Renal cortex interstitium (tissue), 15 donors: ENCODE measurements at places on chromosomes 1 and 21. TPM values are rescaled to one million over a fixed set of nuclear protein-coding genes. Genes with fewer than 3 reads are reported as not detected.
A peak's percentile ranks its signal among the peaks of the same experiment; 100 is the strongest.

DNA sequence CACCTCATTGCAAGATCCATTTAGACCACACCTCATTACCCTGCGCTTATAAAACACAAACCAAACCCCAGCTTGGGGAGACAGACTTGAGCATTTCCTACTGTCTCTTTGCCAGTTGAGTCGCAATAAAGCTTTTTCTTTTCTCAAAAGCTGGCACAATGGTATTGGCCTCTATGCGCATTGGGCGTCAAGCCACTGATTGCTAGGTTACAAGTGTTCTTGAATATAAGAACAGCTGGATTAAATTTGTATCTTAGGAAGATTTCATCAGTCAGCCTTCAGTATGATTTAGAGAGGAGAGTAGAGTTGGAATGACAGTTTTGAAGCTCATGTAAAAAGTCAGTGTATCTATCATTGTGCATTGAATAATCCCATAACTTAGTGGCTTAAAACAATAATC, 84.9 kb upstream of the RAB4A start:
- no peak for DNase-seq

GRCh38 chr1:167330601-167331293, 110.1 kb downstream of the POU2F1 start:
- DNase-seq, result no peak

GRCh38 chr1:234208351-234208750, 164.9 kb upstream of the COA6 start:
- no peak for DNase-seq

DNA sequence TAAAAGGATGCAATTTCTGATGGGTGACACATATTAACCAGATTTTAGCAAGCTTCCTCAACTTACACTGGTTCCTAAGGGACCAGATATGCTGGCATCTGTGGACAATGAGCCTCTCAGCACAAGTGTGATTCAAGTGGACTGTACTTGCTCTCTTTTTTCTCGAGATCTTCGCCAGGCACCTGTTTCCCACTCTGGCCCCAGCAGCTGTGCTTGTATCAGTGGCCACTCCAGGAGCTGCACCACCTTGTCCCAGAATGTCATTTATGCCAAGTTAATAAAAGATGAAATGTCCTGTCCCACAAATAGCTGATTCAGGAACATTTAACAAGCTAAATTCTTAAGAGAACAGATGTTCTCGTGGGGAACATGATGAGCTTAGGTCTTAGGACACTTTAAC, 14.6 kb downstream of the C1orf198 start:
- no peak for DNase-seq

- DNase-seq, result no peak
Measured at GRCh38 chr1:37945743-37946702, 830 bp downstream of the INPP5B start.

- no peak for DNase-seq
Measured at GRCh38 chr1:26368006-26368405, 4.5 kb downstream of the ZNF683 start.

- DNase-seq, result no peak
Measured at GRCh38 chr1:240029418-240029817, 62.3 kb upstream of the FMN2 start.

DNA sequence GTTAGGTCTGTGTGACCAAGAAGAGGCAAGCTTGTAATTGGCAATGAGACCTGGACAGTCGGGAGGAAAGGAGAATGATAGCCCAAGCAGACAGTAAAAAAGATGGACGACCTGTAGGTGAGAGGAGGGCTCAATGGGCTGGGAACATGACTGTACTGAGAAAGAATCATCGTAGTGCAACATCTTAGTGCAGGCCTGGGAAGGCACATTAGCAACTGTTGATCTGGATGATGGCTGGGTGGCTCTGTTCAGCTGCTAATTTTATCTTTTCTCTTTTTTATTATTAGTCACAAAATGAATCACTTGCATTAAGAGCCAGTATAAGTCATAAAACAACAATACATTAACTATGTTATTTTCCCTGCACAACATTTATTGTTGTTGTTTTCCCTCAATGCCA, 32.9 kb downstream of the IFI44 start:
- no peak for DNase-seq

- no peak for DNase-seq
Measured at GRCh38 chr1:25924454-25924853, 18.2 kb upstream of the STMN1 start.

GRCh38 chr21:29433366-29434059, 134.8 kb downstream of the BACH1 start:
- no peak for DNase-seq

DNA sequence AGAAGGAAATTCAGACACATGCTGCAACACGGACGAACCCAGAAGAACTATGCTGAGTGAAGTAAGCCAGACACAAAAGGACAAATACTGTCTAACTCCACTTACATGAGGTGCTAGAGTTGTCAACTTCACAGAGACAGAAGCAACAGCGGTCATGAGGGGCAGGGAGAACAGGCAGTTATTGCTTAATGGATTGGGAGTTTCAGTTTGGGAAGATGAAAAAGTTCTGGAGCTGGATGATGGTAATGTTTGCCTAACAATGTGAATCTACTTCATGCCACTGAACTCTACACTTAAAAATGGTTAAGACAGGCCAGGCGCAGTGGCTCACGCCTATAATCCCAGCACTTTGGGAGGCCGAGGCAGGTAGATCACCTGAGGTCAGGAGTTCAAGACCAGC, 12.1 kb downstream of the PARP1 start:
- no peak for DNase-seq

DNA sequence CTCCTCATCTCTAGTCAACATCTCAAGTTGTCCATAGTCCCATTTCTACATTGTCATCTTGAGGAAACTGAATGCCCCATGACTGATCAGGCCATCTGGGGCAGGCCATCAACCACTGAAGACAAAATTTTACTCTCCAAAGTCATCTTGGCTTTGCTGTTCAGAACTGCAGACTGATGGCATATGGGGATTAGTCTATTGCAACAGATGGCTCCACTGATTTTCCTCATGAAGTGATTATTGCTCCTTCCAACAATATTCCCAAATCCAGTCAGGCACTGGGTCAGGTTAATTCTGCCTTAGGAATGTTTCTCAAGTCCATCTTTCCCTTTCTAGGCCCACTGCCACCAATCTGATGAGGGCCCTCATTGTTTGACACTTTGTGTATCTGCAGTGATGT, 101.7 kb downstream of the ESRRG start:
- DNase-seq, result no peak

GRCh38 chr1:232522189-232522588, 107.7 kb downstream of the SIPA1L2 start:
- DNase-seq, result no peak

GRCh38 chr21:15729674-15730483, at the start of gene USP25:
Gene USP25 (plus strand): TSS chr21:15729982. CDS start chr21:15730394, 412 bp downstream.
- DNase-seq, result no peak

DNA sequence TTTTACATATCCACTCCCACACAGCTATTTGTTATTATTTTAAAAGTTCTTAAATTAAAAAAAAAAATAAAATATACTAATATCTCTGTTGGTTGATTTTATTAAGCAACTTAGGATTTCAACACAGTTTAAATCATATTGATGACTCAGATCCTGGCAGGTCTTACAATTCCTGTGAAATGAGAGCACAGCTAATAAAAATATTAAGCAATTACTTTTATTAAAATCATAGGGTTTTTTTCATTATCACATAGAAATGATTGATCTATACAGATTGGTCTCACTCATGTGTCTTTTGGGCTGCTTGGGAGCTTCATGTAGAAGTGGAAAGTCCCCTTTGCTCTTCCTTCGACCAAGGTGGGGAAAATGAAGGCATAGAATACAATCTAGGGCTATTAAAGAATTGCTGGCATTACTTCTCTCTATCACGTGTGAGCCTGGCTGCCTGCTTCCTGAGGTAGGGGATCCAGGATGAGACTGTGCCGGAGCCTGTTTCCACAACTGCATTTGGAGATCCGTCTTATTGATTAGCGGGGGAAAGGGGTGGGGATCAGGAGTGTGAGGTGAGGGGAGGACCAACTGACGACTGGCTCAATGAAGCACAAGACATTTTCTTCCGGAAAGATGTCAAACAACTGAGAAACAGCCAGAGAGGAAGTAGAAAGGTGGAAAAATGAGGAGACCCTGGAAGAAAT, 858.0 kb downstream of the USP25 start:
- no peak for DNase-seq

DNA sequence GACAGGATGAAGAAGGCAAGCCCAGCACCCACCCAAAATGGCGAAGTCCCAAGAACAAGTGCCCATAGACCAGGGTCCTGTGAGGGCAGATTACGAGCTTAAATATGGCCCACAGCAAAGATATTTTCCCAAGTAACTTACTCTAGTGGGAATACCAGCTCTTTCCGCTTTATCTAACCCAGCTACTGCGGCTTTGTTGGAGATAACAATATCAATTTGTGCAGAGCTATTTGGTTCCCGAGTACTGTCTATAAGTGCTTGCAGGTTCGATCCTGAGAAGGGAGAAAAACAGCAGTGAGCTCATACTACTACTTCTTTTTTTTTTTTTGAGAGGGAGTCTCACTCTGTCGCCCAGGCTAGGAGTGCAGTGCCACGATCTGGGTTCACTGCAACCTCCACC, 14.3 kb upstream of the DNAJC28 start:
- DNase-seq, result no peak

- DNase-seq, result no peak
Measured at GRCh38 chr1:2555634-2556276, 416 bp upstream of the TNFRSF14 start.

GRCh38 chr1:206933333-206933945, 11.7 kb upstream of the FCMR start:
- DNase-seq, result no peak

GRCh38 chr1:201241736-201242135, 41.6 kb upstream of the PKP1 start:
- DNase-seq, result no peak

DNA sequence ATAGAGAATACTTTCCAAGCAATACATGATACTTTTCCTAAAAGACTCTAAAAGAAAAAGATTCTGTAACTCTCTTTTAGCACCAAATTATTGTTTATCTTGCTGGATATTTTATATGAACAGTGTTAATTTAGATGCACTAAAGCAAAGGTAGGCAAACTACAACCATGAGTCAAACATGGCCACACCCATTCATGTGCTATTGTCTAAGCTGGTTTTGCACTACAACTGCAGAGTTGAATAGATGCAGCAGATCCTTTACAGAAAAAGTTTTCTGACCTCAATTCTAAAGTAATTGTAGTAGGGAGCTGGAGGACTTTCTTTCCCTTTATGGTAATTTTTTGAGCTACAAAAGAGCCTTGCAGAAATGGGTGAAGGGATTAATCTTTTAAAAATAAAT, 19.4 kb downstream of the BLZF1 start:
- no peak for DNase-seq

DNA sequence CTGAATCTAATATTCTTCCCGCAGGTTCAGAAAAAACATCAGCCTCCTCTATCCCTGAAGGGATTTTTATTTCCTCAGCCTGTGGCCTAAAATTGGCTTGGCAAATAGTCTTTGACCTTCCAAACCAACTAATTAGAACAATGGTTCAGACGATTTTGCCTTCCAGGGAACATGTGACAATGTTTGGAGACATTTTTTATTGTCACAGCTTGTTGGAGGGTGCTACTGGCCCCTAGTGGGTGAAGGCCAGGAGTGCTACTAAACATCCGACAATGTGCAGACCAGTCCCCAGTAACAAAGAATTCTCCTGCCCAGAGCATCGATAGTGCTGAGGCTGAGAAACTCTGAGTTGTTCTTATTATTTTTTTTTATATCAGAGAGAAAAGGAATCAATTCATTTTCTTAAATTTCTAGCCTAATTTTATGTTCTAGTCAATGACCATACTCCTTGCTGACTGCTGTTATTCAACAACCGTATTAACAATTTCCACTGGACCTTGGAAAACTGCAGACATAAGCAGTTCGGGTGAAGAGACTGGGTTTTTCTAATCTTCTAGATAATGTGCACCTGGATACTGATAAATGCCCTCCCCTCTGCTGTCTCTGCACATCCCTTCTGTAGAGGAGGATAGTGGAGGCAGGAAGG, 280.7 kb downstream of the LMX1A start:
- peak; percentile 18 for DNase-seq

- DNase-seq, result no peak
Measured at GRCh38 chr1:178121883-178122282, 28.0 kb downstream of the RASAL2 start.

- no peak for DNase-seq
Measured at GRCh38 chr1:172486805-172487454, 43.1 kb upstream of the PIGC start.

GRCh38 chr1:155177192-155177917, 3.7 kb downstream of the TRIM46 start:
- DNase-seq, result no peak

GRCh38 chr1:87000460-87000859, 86.0 kb downstream of the HS2ST1 start:
- DNase-seq, result no peak

DNA sequence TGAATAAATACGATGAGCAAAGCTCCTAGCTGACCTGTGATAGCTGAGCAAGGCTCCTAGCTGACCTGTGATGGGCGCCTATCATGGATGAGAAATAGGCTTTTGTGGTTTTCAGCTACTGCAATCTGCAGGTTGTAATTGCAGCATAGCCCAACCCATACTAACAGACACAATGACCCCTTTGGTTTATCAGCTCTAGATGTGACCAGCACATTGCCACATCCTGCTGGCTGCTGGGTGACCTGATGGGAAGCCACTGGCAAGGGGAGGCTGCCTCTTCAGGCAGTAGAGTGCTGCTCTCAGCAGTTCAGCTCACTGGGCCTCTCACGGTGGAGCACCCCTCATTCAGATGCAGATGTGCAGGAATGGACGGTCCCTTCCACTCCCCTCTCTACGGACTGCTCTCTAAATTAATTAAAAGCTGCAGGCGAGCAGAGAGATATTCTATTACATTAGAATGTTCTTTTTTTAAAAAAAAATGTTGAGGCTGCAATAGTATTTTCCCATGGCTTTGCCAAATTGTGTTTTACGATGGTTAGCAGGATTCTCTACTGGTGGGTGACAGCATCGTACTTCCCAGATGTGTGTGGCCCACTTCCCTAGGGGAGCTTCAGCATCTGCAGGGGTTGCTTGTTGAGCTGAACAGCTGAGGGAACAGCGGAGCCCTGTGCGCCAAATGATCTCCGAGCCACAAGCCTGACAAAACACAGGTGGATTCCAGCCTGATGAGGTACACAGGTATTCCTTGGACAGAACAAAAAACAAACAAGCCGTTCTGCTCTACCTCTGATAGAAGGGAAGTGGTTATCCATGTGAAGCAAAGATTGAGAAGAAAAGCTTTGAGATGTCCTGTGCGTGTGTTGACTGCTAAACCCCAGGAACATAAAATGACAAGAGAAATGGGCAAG, 65.0 kb downstream of the SYT6 start:
- DNase-seq, result no peak

Gene NMNAT2
- polyA plus RNA-seq, result 4.1 TPM

Gene FNBP1L
- 118 TPM for polyA plus RNA-seq

Gene CD1B
- not detected for polyA plus RNA-seq

Gene LAD1
- 31.4 TPM for polyA plus RNA-seq

Gene SPATC1L
- 17.1 TPM for polyA plus RNA-seq

Gene ITLN1
- polyA plus RNA-seq, result 0.67 TPM

Gene UBL4B
- not detected for polyA plus RNA-seq

Gene MTARC1
- polyA plus RNA-seq, result 24.6 TPM

Gene NUDC
- polyA plus RNA-seq, result 92.3 TPM

Gene SLC5A9
- polyA plus RNA-seq, result 4.6 TPM

Gene OR6F1
- not detected for polyA plus RNA-seq

Gene TMEM53
- 11.0 TPM for polyA plus RNA-seq

Gene TAS1R1
- 0.29 TPM for polyA plus RNA-seq

Gene LCE1A
- polyA plus RNA-seq, result not detected

Gene CATSPER4
- 0.06 TPM for polyA plus RNA-seq

Gene SCNM1
- 38.4 TPM for polyA plus RNA-seq

Gene MATN1
- 0.57 TPM for polyA plus RNA-seq

Gene NT5C1A
- not detected for polyA plus RNA-seq

Gene DENND2D
- polyA plus RNA-seq, result 15.2 TPM

Gene TAF13
- polyA plus RNA-seq, result 42.5 TPM
